ENCODE measurements at places on chromosomes 5 and 9.

DNA sequence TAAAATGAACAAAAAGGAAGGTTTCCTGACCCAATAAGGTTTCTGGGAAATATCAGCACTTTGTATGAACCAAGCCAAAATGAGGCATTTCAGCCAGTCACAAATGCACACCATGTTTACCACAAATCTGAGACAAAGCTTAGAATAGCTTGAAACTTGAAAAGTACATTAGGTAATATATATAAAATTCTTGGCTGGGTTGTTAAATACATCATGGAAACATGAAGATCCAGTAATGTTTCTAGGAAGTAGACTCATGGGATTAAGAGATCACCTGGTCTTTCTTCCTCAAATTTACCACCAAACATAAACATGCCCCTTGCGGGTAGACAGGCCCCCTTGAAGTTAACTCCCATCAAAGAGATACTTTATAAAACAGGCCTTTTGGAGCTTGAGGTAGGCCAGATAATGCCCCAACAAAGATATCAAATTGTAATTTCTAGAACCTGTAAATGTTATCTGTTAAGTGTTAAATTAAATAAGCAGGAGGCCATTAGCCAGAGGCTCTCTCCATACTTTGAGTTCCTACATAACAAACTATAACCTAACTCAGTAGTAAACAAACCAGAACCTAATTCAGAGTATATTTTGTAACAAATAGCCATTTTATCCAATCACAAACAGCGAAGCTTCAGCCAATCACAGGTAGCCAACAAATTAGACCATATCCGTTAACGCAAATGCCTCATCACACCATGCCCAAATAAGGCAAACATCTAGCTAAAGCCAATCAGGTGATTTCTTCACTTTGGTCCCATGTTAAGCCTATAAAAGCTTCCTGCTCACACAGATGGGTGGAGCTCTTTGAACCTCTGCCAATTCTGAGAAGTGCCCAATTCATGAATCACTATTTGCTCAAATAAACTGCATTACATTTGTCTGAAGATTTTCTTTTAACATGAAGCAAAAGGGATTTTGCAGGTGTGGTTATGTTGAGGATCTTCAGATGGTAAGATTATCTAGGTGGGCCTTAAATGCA lies 127.9 kb upstream of the TARS1 start:
- H3K4me3 ChIP-seq, result no peak overlapping the region
- H3K4me1 ChIP-seq, result peaks cover 3% of the 10 kb centered on the region
- no peaks in the 10 kb centered on the region for H3K27me3 ChIP-seq
- DNase-seq, result peak; percentile 13
- no peak overlapping the region for H3K27ac ChIP-seq

DNA sequence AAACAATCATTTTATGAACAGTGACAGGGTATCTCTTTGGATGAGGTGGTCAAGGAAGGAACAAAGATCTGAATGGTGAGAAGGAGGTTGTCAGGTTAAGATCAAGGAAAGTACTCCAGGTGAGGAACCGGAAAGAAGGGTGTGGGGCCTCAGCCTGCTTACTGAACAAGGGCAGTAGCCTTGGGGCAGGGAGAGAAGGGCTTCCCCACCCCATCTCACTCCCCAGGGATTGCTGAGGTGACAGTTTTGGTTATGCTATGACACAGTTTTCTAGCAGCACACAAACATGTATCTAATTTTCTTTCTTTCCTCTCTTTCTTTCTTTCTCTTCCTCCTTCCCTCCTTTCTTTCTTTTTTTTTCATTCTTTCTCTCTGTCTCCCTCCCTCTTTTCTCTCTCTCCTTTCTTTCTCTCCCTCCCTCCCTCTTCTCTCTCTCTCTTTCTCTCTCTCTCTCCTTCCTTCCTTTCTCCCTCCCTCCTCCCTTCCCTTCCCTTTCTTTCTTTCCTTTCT lies 4.1 kb upstream of the HDHD3 start:
- H3K4me1 ChIP-seq, result no peaks in the 10 kb centered on the region
- no peak overlapping the region for H3K4me3 ChIP-seq
- no peak for DNase-seq
- H3K27me3 ChIP-seq, result no peaks in the 10 kb centered on the region
- no peaks in the 10 kb centered on the region for H3K36me3 ChIP-seq
- H3K27ac ChIP-seq, result peak overlapping the region; percentile 89

DNA sequence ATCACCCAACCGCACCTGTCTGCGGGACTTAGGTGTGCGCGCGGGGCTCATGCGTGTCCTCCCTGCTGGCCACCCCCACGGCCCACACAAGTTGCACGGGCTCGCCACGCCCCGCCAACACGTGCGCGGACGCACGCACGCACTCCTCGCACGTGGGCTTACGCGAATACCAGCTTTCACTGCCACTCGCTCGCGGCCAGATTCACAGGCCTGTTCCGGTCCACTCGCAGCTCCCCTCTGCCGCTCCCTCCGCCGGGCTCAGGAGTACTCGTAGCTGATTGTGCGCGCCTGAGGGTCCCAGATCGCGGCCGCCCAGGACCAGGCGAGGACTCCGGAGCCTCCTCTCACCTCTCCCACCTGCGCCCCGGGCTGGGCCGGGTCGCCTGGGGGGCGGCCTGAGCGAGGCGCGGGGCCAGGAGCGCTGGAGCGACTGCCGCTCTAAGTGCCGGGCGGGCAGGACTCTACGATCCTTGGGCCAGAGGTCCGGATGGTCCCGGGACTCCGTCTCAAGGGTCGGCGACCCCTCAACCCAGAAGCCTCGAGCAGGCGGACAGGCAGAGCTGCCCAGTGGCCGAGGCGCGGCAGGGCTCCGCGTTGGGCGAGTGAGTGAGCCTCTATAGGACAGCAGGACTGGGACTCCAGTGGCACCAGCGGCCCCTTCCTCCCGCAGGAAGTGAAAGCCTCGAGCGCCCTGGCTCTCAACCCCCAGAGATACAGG lies 3.4 kb downstream of the PCDHGC5 start:
- H3K36me3 ChIP-seq, result no peaks in the 10 kb centered on the region
- no peak overlapping the region for H3K27ac ChIP-seq
- H3K27me3 ChIP-seq, result no peaks in the 10 kb centered on the region
- H3K4me3 ChIP-seq, result no peak overlapping the region

DNA sequence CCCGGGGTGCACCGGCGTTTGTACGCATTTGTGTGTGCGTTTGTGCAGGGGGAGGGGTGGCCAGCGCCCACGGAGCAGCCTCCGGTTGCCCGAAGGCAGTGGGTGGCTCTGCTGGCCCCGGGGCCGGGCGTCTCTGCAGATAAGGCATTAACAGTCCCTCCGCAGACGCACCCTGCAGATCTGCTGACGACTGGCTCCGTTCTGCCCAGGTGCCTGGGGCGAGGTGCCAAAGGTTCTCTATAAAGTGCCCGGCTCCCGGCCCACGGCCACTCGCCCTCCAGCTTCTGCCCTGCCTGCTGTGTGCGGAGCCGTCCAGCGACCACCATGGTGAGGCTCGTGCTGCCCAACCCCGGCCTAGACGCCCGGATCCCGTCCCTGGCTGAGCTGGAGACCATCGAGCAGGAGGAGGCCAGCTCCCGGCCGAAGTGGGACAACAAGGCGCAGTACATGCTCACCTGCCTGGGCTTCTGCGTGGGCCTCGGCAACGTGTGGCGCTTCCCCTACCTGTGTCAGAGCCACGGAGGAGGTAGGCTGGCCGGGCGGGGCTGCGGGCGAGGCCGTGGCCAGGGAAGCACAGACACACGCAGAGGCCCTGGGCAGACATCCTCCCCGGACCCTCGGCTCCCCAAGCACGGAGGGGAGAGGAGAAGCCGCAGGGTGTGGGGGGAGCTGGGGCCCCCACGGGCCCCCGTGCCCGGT lies at the start of gene SLC6A19:
SLC6A19 (plus strand) TSS at position 269 of the 699 bp plus-strand sequence; CDS start at position 325, 56 bp downstream.
- H3K27me3 ChIP-seq, result peaks cover 5% of the 10 kb centered on the region
- H3K4me1 ChIP-seq, result no peaks in the 10 kb centered on the region
- no peak within 1 kb of the TSS for H3K4me3 ChIP-seq

- no peak for DNase-seq
- no peak overlapping the region for H3K4me3 ChIP-seq
- H3K4me1 ChIP-seq, result no peaks in the 10 kb centered on the region
- no peaks in the 10 kb centered on the region for H3K27me3 ChIP-seq
- H3K27ac ChIP-seq, result no peak overlapping the region
- H3K36me3 ChIP-seq, result no peaks in the 10 kb centered on the region
Measured at GRCh38 chr5:2894316-2894715, 142.8 kb upstream of the IRX2 start.
